Urinary bladder (tissue), 4 donors: ENCODE measurements at places on chromosomes 16 and 17. TPM values are rescaled to one million over a fixed set of nuclear protein-coding genes. Genes with fewer than 3 reads are reported as not detected.

Gene SLFN12L
- 0.30 TPM for polyA plus RNA-seq

Gene RUNDC3A
- 1.8 TPM for polyA plus RNA-seq

Gene DNAI2
- 0.05 TPM for polyA plus RNA-seq

Gene LRRC37A
- polyA plus RNA-seq: 0.72 TPM

Gene TMEM11
- polyA plus RNA-seq: 24.7 TPM

Gene MT2A
- polyA plus RNA-seq: 890 TPM

Gene RASD1
- polyA plus RNA-seq: 12.5 TPM

Gene TEKT1
- polyA plus RNA-seq: not detected

Gene XYLT1
- 10.1 TPM for polyA plus RNA-seq

Gene ZG16B
- 5.1 TPM for polyA plus RNA-seq

Gene KRT36
- polyA plus RNA-seq: not detected

Gene ADAP2
- 6.7 TPM for polyA plus RNA-seq

Gene CFAP52
- 0.25 TPM for polyA plus RNA-seq

Gene FA2H
- polyA plus RNA-seq: 2.7 TPM

Gene SCIMP
- polyA plus RNA-seq: 3.3 TPM

Gene TNFRSF17
- not detected for polyA plus RNA-seq

Gene CALB2
- polyA plus RNA-seq: 1.6 TPM

Gene RANGRF
- polyA plus RNA-seq: 49.3 TPM
